Naive thymus-derived CD4-positive, alpha-beta T cell (primary cell): ENCODE measurements at places on chromosomes 12 and 14.

GRCh38 chr14:43338713-43339112, 1168.4 kb downstream of the FSCB start:
- no peak for DNase-seq

- DNase-seq = peak; percentile 58
These were observed 1.7 kb upstream of the DUSP6 start for GRCh38 chr12:89353823-89354611.

DNA sequence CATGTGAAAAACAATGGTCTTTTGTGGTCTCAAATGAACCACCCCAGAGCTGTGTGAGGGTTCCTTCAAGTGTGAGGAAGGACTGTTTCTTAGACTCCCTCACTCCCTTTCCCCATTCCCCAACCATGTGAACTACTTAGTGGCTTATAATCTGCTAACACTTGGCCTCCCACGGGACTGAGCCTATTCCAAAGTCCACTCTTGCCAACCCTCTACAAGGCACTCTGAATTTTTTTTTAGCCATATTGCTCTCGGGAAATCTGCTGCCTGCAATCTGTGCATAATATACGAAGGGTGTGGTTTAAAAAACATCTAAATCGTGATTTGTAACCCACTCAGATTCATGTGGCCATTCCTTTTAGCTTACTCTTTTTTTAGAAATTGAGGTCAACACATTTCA, 2.6 kb downstream of the SVOP start:
- DNase-seq = no peak

GRCh38 chr12:5796171-5796958, 148.7 kb downstream of the ANO2 start:
- DNase-seq = peak; percentile 21

GRCh38 chr14:94768521-94769390, 1.2 kb downstream of the GSC start:
- DNase-seq = no peak

GRCh38 chr12:123122626-123123025, 28.3 kb downstream of the PITPNM2 start:
- DNase-seq = peak; percentile 9

DNA sequence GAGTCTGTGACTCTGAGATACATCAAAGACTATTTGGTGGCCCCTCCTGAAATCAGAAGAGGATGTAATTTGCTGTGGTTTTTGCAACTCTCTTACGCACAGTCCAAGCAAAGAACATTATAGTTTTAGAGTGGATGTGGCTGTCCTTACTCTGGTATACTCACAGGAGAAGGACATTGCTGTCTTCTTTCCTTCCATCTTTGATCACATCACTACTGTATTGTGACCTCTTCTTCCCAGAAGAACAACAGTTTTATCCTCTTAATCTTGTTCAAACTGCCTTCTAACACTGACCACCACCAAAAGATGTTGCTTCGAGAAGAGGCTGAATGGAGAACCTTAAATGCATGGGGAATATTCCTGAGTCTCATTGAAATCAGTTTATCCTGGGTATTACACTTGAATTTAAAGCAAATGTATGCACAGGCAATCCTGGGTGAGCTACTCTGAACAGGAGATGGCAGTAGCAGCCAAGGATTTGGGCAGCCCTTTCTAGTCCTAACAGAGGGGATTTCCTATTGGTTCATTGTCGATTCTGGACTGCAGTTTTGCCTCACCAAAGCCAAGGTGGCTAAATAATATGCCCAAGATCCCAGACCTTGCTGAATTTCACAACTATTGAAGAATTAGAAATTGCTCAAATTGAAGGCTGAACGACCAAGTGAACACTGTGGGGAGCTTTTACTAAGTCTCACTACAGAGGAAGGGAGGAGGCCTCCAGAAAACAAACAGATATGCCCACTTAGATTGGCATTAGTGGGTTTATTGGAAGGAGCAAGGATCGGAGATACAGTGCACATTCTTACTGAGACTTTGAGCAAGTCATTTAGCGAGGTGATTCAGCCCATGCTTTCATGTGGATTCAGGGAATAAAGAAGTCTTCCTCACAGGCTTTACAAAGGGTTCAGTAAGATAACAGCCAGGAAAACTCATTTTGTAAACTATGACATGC, 282.8 kb downstream of the PAWR start:
- DNase-seq = no peak

DNA sequence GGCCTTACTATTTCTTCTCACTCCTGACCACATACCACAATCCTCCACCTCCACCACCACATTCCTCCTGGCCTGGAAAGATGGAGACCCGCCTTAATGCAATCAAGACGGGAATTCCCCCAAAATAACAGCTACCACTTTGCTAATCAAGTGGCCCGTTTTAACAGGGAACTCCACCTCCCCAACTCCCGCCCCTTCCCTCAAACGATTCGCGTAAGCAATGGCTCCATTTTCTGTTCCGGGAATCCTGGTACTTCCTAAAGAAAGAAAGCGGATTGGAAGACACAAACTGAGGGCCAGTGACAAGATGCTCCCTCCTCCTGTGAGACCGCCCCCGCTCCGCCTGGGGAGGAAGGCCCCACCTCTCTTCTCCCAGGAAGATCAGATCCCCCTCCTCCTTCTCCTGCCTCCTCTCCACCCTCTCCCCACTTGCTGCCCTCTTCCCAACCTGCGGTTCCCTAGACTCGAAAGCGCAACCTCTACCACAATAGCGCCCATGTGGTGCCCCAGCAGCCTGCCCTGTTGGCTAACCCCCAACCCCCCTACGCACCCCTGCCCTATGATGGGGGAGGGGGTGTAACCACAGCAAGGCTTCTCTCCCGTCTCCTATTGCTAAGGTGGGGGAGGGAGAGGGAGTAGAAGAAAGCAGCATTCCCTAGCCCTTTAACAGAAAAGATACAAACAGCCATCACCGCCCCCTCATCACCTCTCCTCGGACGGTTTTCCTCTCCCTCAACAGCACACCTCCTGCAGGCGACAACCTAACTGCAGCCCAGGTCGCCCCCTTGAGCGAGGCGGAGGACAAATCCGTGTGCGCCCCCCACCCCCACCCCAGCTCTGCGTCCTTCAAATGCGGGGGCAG, 777 bp downstream of the ARF3 start:
- no peak for DNase-seq

- DNase-seq = peak; percentile 10
These were observed 900 bp upstream of the DPF3 start for GRCh38 chr14:72894623-72895378.

GRCh38 chr12:96044017-96044942, 8.9 kb upstream of the LTA4H start:
- DNase-seq = no peak

DNA sequence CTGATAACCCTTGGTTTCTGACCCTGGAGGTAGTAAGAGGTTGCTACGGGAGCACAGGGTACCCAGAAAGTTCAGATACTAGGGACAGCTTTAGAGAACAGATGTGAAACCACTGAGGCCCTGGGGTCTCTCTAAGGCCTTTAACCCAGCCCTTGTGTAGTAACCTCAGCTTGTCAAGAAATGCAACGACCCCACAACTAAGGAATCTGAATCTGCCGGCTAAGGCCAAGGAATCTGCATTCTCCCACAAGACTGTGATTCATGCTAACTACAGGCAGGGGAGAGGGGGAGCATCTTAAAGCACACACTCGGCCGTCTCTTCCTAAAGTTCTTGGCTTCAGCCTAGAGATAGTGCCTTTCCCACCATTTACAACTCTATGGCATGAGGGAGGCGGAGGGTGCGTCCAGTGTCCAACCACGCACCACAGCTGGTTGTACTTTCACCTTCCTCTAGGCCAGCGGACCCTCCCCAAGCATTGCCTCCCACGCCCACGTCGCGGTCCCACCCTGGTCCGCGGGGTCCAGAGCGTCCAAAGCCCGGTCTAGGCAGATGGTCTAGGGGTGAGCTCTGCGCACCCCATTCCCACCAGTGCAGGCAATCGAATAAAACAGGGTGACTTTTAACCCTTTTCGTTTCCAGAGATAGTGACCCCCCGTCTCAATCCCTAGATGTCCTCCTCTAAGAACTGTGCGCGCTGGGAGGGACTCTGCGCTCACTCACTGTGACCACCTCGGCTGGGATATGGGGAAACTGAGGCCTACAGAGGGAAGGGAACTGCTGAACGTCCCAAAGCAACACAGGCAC, 735 bp upstream of the VASH1 start:
- DNase-seq = no peak

DNA sequence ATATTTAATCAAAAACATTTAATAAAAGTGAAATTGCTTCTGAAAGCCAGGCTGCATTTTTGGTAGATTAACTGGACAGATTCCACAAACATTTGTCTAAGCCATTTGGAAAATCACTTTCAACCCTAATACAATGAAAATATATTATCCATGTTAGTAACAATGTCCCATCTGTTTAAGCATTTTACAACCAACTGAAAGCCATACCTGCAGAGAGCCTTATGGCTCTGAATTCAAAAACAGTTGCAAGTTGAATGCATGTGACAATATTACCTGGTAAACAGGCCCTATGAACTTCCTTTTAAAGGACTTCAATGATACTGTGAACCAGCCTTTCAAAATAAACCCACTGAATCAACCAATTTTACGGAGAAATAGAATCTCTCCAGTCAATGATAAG, 468.1 kb downstream of the BTG1 start:
- no peak for DNase-seq

DNA sequence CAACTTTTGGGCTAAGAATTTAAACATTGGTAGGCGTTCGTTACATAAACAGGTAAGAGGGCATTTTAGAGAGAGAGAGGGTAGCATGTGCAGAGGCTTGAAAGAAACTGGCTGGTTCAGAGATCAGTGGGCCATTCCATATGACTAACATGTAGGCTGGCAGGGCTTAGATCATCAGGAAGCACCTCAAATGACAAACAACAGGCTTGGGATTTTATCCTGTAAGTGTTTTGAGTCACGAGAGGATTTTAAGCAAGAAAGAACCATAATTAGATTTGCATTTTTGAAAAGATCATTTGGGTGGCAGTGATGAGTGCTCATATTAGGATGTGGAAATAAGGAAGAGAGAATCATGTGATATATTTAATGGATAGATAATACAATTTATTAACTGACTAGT, 8.7 kb upstream of the PLEKHA5 start:
- no peak for DNase-seq

- no peak for DNase-seq
These were observed 144.7 kb upstream of the BTG1 start for GRCh38 chr12:92290350-92290695.

GRCh38 chr12:85796001-85796400, 40.2 kb downstream of the RASSF9 start:
- no peak for DNase-seq

DNA sequence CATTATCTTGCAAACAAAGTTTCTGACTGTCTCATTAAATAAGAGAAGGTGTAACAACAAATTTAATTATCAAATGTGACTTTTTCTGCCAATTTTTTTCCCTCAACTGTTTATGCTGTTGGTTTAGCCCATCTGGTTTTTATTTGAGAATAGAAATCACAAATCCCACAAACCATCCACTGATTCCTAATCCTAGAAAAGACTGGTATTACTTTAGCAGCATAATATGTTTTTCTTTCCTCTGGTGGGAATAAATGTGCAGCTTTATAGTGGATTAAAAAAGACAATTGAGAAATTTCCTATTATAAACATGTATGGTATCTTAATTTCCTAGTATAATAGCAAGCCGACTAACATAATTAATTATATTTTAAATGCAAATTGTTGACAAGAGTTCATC, 257.9 kb upstream of the FOXN3 start:
- DNase-seq = no peak

GRCh38 chr14:32350020-32350419, 20.9 kb downstream of the AKAP6 start:
- DNase-seq = no peak

- DNase-seq = peak; percentile 18
These were observed 1.2 kb downstream of the DDIT3 start for GRCh38 chr12:57518920-57519795.

DNA sequence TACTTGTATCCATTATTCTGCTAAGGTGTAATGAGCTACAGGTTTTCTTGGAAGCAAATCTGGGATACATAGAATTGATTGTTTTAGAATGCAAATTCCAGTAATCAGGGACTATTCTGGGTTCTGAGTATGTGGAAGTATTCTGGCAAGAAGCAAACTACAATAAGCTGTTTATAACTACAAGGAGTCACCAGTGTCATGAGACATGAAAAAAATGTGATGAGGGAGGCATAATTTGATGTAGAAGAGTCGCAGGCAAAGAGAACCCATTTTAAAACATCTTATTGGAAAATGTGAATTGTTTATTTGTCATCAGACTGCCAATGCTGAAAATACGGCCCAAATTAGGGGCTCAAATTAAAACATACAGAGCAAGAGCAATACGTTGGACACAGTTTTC, 321.8 kb upstream of the E2F7 start:
- no peak for DNase-seq

- no peak for DNase-seq
These were observed 2.0 kb upstream of the PLXNC1 start for GRCh38 chr12:94146166-94146936.

GRCh38 chr14:104979758-104980610, 1.8 kb upstream of the AHNAK2 start:
- DNase-seq = no peak
